ENCODE measurements at places on chromosomes 13 and 19. TPM values are rescaled to one million over a fixed set of nuclear protein-coding genes. Genes with fewer than 3 reads are reported as not detected.

GRCh38 chr19:46717716-46718143, 816 bp upstream of the PRKD2 start:
- H3K27me3 ChIP-seq = no peaks in the 10 kb centered on the region
- peaks cover 61% of the 10 kb centered on the region for H3K4me1 ChIP-seq
- peaks cover 34% of the 10 kb centered on the region for H3K36me3 ChIP-seq
- peak overlapping the region; percentile 90 for H3K27ac ChIP-seq

- H3K27ac ChIP-seq = peak within 1 kb of the TSS; percentile 56
- H3K36me3 ChIP-seq = no peaks in the 10 kb centered on the region
- peak within 1 kb of the TSS; percentile 74 for H3K4me3 ChIP-seq
- H3K4me1 ChIP-seq = peaks cover 32% of the 10 kb centered on the region
- peaks cover 82% of the 10 kb centered on the region for H3K27me3 ChIP-seq
These were observed at the start of gene C2CD4C for GRCh38 chr19:408902-409515. Gene C2CD4C, minus strand, starts transcription at chr19:409147. Its CDS starts 786 bp downstream, at chr19:408361.

IGFL2 gene
- total RNA-seq = not detected

ZNF284 gene
- total RNA-seq = 1.9 TPM

SCAF1 gene
- 38.8 TPM for total RNA-seq

All from left ventricle myocardium inferior (tissue), 1 donor.